ENCODE measurements at places on chromosomes 16 and 17. TPM values are rescaled to one million over a fixed set of nuclear protein-coding genes. Genes with fewer than 3 reads are reported as not detected.

DNA sequence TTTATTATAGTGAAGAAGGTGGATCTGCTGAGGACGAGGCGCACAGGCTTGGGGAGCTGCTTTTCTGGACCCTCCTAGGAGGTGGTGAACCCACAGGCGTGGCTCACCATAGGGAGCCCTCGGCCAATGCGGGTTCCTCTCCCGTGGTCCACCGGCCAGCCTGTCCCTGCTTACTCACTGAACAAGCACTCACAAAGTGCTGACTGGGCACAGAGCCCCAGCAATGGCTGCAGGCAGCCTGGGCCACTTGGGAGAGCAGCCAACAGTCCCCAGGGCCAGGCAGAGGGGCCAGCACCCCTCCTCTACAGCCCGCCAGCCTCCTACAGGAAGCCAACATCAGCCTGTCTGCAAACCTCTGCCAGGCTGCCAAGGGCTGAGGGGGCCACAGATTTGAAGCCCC, 19.1 kb upstream of the NCBP3 start:
- no peak overlapping the region for H3K27ac ChIP-seq
- no peak for DNase-seq
- no peaks in the 10 kb centered on the region for H3K27me3 ChIP-seq
- no peak overlapping the region for H3K4me3 ChIP-seq

- H3K27me3 ChIP-seq = no peaks in the 10 kb centered on the region
- H3K36me3 ChIP-seq = peaks cover 24% of the 10 kb centered on the region
- peak overlapping the region; percentile 28 for H3K27ac ChIP-seq
- H3K4me3 ChIP-seq = peak overlapping the region; percentile 92
- DNase-seq = no peak
Observed at GRCh38 chr16:25013049-25013448, 2.1 kb downstream of the ARHGAP17 start.

DNA sequence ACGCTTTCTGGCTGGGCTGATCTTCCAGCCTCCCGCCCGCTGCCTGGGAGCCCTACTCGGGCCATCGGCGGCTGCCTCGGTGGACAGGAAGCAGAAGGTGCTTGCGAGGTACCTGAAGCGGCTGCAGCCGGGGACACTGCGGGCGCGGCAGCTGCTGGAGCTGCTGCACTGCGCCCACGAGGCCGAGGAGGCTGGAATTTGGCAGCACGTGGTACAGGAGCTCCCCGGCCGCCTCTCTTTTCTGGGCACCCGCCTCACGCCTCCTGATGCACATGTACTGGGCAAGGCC, 30.7 kb downstream of the CIITA start:
- no peaks in the 10 kb centered on the region for H3K4me1 ChIP-seq
- no peak for DNase-seq
- H3K27me3 ChIP-seq = no peaks in the 10 kb centered on the region
- no peak overlapping the region for H3K27ac ChIP-seq

GRCh38 chr16:53743149-53743566, 39.2 kb downstream of the FTO start:
- H3K4me3 ChIP-seq = no peak overlapping the region
- no peaks in the 10 kb centered on the region for H3K27me3 ChIP-seq
- peak; percentile 54 for DNase-seq
- peaks cover 13% of the 10 kb centered on the region for H3K36me3 ChIP-seq

DNA sequence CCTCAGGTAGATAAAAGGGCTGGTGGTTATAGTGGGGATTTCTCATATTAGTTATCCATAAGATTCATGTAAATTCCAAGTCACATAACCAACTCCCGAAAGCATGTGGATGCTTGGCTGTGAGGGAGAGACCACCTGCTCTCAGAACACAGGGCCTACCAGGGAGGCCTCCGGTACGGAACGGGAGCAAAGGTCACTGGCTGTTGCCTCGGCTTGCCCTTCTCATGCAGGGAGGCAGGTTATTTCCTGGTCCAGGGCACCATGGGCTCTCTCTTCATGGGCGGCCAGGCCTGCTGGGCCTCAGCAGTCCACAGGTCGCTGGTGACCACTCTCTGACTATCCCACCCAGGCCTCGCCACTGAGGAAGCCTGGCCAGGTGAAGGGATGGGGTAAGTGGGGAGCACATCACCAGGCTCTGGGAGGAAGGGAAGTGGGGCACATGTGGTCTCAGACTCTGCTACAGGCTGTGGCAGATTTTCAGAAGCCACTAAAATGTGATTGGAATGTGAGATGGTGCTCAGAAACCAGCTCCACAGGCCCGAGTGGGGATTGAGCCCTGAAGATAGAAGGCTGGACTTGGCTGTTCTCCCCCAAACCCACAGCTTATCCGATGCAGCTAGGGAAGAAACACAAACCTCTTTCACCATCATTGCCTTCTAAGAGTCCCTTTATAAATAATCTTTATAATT, 45.4 kb downstream of the HNF1B start:
- peaks cover 92% of the 10 kb centered on the region for H3K36me3 ChIP-seq
- peak overlapping the region; percentile 78 for H3K27ac ChIP-seq
- peak overlapping the region; percentile 6 for H3K4me3 ChIP-seq
- H3K27me3 ChIP-seq = no peaks in the 10 kb centered on the region
- H3K4me1 ChIP-seq = peaks cover 81% of the 10 kb centered on the region

Gene CEP20
- total RNA-seq = 44.0 TPM

Gene OTOP2
- not detected for total RNA-seq

DNA sequence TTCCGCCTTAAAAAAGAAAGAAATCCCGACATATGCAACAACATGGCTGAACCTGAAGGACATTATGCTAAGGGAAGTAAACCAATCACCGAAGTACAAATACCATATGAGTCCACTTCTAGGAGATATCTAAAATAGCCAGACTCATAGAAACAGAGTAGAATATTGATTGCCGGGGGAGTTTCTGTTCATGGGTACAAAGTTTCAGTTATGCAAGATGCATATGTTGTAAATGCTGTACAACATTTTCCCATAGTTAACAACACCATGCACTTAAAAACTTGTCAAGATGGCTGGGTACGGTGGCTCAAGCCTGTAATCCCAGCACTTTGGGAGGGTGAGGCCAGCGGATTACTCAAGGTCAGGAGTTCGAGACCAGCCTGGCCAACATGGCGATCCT, 251.5 kb upstream of the EEF2KMT start:
- H3K4me3 ChIP-seq = no peak overlapping the region
- no peaks in the 10 kb centered on the region for H3K4me1 ChIP-seq
- peaks cover 44% of the 10 kb centered on the region for H3K27me3 ChIP-seq
- no peak overlapping the region for H3K27ac ChIP-seq

Gene RBFOX1
- not detected for total RNA-seq

GRCh38 chr17:9253308-9253707, 232.0 kb downstream of the NTN1 start:
- H3K4me1 ChIP-seq = no peaks in the 10 kb centered on the region
- no peak for DNase-seq
- H3K27ac ChIP-seq = no peak overlapping the region
- H3K27me3 ChIP-seq = no peaks in the 10 kb centered on the region

Gene SPATA22
- total RNA-seq = not detected

- no peak overlapping the region for H3K4me3 ChIP-seq
- DNase-seq = peak; percentile 41
- peaks cover 39% of the 10 kb centered on the region for H3K36me3 ChIP-seq
- H3K27me3 ChIP-seq = no peaks in the 10 kb centered on the region
- H3K4me1 ChIP-seq = peaks cover 17% of the 10 kb centered on the region
Observed at GRCh38 chr16:30927789-30928378, 4.5 kb downstream of the FBXL19 start.

GRCh38 chr16:324451-325334, 27.8 kb downstream of the AXIN1 start:
- H3K4me1 ChIP-seq = peaks cover 24% of the 10 kb centered on the region
- peaks cover 37% of the 10 kb centered on the region for H3K36me3 ChIP-seq
- DNase-seq = no peak
- H3K27me3 ChIP-seq = no peaks in the 10 kb centered on the region

DNA sequence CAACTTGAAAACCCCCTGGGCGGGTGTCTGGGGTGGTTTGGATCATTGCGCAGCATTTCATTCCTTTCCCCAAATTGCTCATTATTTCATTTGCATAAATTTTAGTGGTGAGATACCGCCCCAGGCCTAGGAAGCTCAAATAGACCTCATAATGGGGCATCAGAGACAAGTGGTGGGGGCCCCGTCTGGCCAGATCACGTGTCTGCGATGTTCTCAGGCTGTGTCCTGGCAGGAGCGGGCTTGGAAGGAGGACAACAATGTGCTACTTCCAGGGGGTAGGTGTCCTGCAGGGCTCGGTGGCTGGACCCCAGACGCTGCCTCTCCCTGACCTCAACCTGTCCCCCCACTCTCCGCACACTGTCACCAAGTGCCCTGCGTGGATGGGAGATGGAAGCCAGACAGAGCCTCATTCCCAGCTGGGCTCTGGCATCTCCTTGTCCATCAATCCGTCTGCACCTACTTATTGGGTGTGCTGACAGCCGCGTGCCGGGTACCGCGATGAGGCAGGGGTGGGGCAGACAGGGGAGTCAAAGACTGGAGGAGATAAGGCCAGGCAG, 116.9 kb downstream of the NTN1 start:
- peaks cover 34% of the 10 kb centered on the region for H3K27me3 ChIP-seq
- H3K4me1 ChIP-seq = peaks cover 8% of the 10 kb centered on the region
- no peak for DNase-seq
- H3K4me3 ChIP-seq = no peak overlapping the region
- H3K36me3 ChIP-seq = no peaks in the 10 kb centered on the region

Gene CES2
- 58.7 TPM for total RNA-seq

- H3K36me3 ChIP-seq = peaks cover 22% of the 10 kb centered on the region
- no peak overlapping the region for H3K27ac ChIP-seq
- no peak overlapping the region for H3K4me3 ChIP-seq
- DNase-seq = no peak
Observed at GRCh38 chr16:16042076-16042475, 92.7 kb downstream of the ABCC1 start.

DNA sequence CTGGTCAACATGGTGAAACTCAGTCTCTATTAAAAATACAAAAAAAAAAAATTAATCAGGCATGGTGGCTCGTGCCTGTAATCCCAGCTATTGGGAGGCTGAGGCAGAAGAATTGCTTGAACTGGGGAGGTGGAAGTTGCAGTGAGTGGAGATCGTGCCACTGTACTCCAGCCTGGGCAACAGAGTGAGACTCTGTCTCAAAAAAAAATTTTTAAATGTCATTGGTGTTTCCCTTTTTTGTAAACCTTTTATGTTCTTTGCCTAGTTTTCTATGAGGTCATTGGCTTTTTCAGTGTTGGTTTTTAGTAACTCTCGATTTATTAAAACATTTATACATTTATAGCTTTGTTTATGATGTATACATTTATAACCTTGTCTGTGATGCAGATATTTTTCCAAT, 18.2 kb downstream of the NLRC5 start:
- no peak overlapping the region for H3K27ac ChIP-seq
- H3K27me3 ChIP-seq = peaks cover 10% of the 10 kb centered on the region
- H3K4me1 ChIP-seq = no peaks in the 10 kb centered on the region
- H3K4me3 ChIP-seq = no peak overlapping the region
- no peak for DNase-seq

Gene ZG16
- total RNA-seq = not detected

Gene OR1A1
- total RNA-seq = not detected

DNA sequence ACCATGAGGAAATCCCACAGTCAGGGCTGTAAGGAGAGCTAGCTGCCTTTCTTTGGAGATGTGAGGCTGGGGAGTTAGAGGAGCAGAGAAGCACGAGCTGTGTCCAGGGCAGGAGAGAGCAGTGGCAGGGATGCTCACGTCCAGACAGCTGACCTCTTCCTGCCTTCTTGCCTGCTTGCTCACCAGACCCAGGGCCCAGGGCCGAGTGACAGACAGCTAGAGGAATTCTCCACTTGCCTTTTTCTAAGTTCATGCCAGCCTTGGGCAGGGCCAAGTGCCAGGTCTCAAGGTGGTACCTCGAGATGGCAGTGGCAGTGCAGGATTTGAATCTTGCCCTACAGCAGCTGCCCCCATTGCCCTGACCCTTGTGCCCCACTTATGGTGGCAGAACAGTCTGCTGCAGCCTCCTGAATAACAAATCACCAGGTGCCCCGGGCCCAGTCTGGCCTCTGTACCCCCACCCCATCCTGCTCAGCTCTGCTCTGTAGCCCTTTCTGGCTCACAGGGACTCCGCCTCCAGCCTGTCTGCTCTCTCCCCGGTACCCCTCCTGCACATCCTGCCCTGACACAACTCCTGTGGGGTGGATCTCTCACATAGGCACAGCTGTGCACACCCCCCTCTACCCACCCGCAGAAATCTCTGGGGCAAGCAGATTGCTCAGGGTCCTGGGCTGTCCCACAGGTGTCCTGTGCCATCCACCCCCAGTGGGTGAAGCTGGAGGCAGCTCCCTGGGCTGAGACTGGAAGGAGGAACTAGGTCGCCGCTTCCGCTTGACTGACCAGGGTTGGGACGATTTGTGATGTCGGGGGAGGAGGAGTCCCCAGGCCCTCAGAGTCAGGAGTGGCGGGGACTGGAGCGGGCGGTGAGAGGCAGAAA, 25.9 kb downstream of the GRIN2C start:
- H3K4me3 ChIP-seq = no peak overlapping the region
- peaks cover 13% of the 10 kb centered on the region for H3K36me3 ChIP-seq
- no peaks in the 10 kb centered on the region for H3K27me3 ChIP-seq
- H3K27ac ChIP-seq = no peak overlapping the region
- no peak for DNase-seq

Gene TM4SF5
- 0.56 TPM for total RNA-seq

GRCh38 chr16:62602790-62603189, 566.6 kb upstream of the CDH8 start:
- DNase-seq = no peak
- H3K4me1 ChIP-seq = no peaks in the 10 kb centered on the region
- H3K4me3 ChIP-seq = no peak overlapping the region

Gene EXOC3L1
- total RNA-seq = 0.31 TPM

Gene TP53TG3F
- not detected for total RNA-seq

Gene CLEC18B
- total RNA-seq = 1.3 TPM

- no peaks in the 10 kb centered on the region for H3K36me3 ChIP-seq
- no peak overlapping the region for H3K27ac ChIP-seq
- no peak for DNase-seq
- H3K4me1 ChIP-seq = peaks cover 8% of the 10 kb centered on the region
- H3K4me3 ChIP-seq = no peak overlapping the region
Observed at GRCh38 chr17:80017226-80018010, 18.3 kb downstream of the TBC1D16 start.

DNA sequence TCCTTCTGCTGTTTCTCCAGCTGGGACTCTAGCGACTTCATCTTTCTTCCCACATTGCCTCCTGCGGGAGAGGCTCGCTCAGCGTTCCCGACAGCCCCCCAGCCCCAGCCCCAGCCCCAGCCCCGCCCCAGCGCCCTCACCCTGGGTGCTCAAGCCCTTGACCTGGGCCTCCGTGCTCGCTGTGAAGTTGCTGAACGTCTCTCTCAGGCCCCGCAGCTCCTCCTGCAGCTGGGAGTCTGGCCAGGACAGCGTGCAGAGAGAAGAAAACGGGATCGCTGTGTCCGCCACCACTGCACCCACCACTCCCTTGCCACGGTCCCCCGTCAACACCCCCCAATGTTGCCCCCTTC, 2.4 kb downstream of the ASGR1 start:
- no peaks in the 10 kb centered on the region for H3K27me3 ChIP-seq
- no peak for DNase-seq
- peaks cover 7% of the 10 kb centered on the region for H3K36me3 ChIP-seq
- H3K4me3 ChIP-seq = no peak overlapping the region
- no peak overlapping the region for H3K27ac ChIP-seq

- no peak overlapping the region for H3K4me3 ChIP-seq
- H3K27ac ChIP-seq = no peak overlapping the region
- DNase-seq = no peak
- H3K4me1 ChIP-seq = peaks cover 26% of the 10 kb centered on the region
- H3K36me3 ChIP-seq = peaks cover 7% of the 10 kb centered on the region
Observed at GRCh38 chr17:67571478-67571877, 146.3 kb upstream of the NOL11 start.

Gene ZNF469
- total RNA-seq = 0.50 TPM

Data from Calu3 (cell line).